ENCODE measurements at places on chromosomes 7 and 10. TPM values are rescaled to one million over a fixed set of nuclear protein-coding genes. Genes with fewer than 3 reads are reported as not detected.

The PTPRZ1 gene
- total RNA-seq = 13.2 TPM

The TRIM50 gene
- total RNA-seq = not detected

The HABP2 gene
- total RNA-seq = not detected

The TMED4 gene
- 114 TPM for total RNA-seq

The SPOCK2 gene
- 5.8 TPM for total RNA-seq

The MAT1A gene
- not detected for total RNA-seq

The PPP1R9A gene
- total RNA-seq = 43.5 TPM

The ATAD1 gene
- total RNA-seq = 35.2 TPM

The XRCC2 gene
- 0.33 TPM for total RNA-seq

The CTAGE15 gene
- total RNA-seq = 1.3 TPM

The SFTPA1 gene
- total RNA-seq = not detected

The SPDYE5 gene
- not detected for total RNA-seq

The PALD1 gene
- total RNA-seq = 20.4 TPM

The NSMCE4A gene
- 106 TPM for total RNA-seq

The ASNS gene
- total RNA-seq = 21.4 TPM

The FMC1 gene
- total RNA-seq = 27.1 TPM

The AMPH gene
- 4.3 TPM for total RNA-seq

The PNLIP gene
- total RNA-seq = not detected

The FBXO24 gene
- total RNA-seq = 0.71 TPM

The GLI3 gene
- total RNA-seq = 17.2 TPM

The EN2 gene
- total RNA-seq = not detected

The SVIL gene
- 669 TPM for total RNA-seq

The TBX20 gene
- total RNA-seq = not detected

The NME8 gene
- 0.36 TPM for total RNA-seq

The OLAH gene
- total RNA-seq = 0.49 TPM

The TAS2R5 gene
- total RNA-seq = 1.8 TPM

The ADARB2 gene
- 5.0 TPM for total RNA-seq

The FAM20C gene
- 51.3 TPM for total RNA-seq

The PDZD8 gene
- total RNA-seq = 27.4 TPM

The TSPAN14 gene
- total RNA-seq = 22.0 TPM

The CALU gene
- total RNA-seq = 250 TPM

The CDK14 gene
- 11.1 TPM for total RNA-seq

The PPIF gene
- 35.9 TPM for total RNA-seq

The DPY19L1 gene
- 12.1 TPM for total RNA-seq

The PLCE1 gene
- 9.7 TPM for total RNA-seq

The GARIN1A gene
- 2.5 TPM for total RNA-seq

The LRRC61 gene
- total RNA-seq = 14.0 TPM

The LRRC4 gene
- 0.82 TPM for total RNA-seq

The DYDC2 gene
- total RNA-seq = not detected

The NUTM2B gene
- not detected for total RNA-seq

The WDFY4 gene
- total RNA-seq = 4.9 TPM

The VSTM2A gene
- total RNA-seq = 2.6 TPM

The TRPV5 gene
- not detected for total RNA-seq

The MRLN gene
- not detected for total RNA-seq

The FXYD4 gene
- total RNA-seq = not detected

The CLRN3 gene
- not detected for total RNA-seq

The HHEX gene
- 3.5 TPM for total RNA-seq

The RSPH10B2 gene
- not detected for total RNA-seq

The PDIA4 gene
- total RNA-seq = 35.7 TPM

The UNCX gene
- total RNA-seq = not detected

The GIMAP8 gene
- 7.2 TPM for total RNA-seq

The CCDC172 gene
- not detected for total RNA-seq
